NCI-H2171 treated with DMSO at 0.1 percent for 48 hours (cell line): ENCODE measurements at places on chromosomes 2 and 18.
A peak's percentile ranks its signal among the peaks of the same experiment; 100 is the strongest.

DNA sequence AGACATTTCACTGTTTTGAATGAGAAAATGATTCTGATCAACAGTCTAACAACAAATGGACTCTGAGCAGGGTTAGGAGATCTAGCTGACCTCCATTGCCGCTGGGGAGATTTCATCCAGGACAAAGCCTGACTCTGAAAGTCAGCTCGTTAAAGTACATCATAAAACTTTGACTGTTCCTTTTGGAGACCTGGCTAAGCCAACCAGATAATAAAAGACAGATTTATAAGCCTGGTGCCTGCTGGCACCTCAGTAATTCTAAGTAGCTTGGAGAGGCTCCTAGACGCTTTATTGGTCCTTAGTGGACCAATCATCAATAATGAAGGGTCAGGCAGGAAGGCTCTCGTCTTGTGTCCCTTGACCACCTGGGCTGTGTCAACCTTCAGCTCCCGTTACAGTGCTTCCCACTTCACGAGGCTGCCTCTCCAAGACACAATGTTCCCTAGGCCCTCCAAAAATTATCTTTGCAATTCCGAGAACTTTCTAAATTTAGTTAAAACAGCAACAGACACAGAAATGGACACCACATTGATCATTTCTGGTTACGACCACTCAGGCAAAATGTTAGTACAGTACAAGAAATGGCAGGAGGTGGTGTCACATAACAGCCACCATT lies 47.9 kb upstream of the PMAIP1 start:
- DNase-seq = no peak

DNA sequence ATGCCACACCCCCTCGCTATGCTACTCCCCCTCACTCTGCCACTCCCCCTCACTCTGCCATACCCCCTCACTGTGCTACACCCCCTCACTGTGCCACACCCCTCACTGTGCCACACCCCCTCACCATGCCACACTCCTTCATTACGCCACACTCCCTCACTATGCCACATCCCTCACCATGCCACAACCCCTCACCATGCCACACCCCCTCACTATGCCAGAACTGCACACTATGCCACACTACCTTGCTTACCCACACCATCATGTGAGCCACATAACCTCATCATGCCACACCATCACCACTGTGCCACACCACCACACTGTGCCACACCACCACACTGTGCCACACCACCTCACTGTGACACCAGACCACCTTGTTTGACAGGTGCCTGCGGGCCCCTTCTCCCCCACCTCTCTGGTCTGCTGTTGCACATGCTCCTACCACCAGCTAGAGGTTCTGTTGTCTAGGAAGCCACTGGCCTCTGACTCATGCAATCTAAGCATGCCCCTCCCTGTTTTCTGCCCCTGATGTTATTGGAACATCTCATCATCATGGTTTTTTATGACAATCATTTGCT lies 22.0 kb downstream of the MARCHF4 start:
- DNase-seq = no peak

- DNase-seq = peak; percentile 65
Measured at GRCh38 chr2:158973116-158973956, 4.9 kb downstream of the TANC1 start.

DNA sequence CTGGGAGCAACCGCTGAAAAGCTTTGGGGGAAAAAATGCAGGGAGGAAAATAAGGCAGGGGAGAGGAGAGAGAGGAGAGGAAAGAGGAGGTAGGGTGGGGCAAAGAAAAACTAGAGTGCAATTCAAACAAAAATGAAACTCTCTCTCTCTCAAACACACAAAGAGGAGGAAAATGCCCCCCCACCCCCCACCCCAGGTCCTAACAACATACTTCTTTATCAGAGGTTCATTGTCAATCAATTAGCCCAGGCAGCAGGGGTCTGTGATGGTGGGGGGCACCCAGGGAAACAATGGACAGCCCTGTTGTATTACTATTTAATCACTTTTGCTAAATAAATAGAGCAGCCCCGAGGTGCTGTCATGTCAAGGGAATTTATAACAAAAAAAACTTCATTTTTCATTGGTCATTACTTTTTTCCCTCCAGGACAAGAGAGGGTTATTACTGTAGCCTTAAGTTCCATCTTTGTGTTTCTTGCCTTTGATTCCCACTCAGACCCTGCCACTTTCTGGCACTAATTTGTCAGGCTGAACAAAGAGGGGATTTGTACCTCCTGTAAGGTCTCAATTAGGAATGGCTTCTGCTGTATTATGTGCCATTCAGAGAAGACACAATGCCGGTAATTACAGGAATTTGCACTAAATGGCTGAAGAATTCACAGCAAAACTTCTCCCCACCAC lies 55.0 kb downstream of the PLEKHM3 start:
- DNase-seq = no peak

- no peak for DNase-seq
Measured at GRCh38 chr2:28359222-28360057, 33.2 kb upstream of the FOSL2 start.

- no peak for DNase-seq
Measured at GRCh38 chr2:173547499-173547898, 192.8 kb downstream of the CDCA7 start.

GRCh38 chr2:173436088-173436487 lies 81.4 kb downstream of the CDCA7 start:
- DNase-seq = no peak

- no peak for DNase-seq
Measured at GRCh38 chr2:227414846-227415245, 27.1 kb upstream of the SCYGR1 start.

- DNase-seq = no peak
Measured at GRCh38 chr2:165497659-165498317, 28.3 kb downstream of the CSRNP3 start.

DNA sequence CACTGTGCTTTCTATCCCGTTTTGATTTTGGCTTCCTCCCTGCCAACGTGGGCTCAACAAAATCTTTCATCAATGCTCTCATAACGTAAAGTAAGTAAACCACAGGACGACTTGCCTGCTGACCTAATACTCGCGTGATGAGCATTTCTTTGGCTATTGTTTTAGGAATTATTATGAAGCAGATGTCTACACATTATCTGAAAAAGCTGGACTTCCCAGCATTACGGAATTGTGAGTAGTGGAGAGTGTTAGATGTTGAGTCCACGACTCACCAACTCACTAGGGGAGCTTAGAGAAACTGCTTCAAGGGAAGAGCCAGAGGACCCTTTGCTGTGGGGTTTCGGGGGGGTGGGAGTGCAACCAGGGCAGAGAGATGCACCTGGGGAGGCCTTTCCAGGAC lies 21.9 kb downstream of the HJURP start:
- DNase-seq = no peak

DNA sequence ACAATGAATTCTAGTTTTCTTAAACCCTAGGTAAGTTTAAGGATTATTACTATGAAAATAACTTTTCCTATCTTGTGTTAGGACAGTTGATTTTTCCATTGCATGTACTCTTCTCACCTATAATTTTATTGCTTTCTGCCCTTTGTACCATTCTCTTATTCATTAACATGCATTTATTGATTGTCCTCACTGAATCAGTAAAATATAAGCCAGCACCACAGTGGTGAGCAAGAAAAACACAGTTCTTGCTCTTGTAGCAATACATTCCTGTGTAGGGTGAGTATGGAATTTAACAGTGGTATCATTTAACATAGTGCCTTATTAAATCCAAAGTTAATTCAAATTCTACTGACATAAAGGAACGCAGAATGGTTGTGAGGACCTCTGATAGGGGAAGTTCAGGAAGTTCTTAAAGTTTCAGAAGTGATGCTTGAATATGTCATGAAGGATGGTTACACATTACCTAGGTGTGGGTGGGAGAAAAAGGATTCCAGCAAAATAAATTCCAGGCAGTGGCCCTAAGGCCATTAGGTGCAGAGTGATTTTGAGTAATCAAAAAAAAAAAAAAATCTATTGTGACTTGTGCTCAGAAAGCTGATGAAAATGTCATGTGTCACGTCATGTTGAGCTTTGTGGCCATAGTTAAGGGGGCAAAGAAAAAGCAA lies 104.7 kb upstream of the DSEL start:
- no peak for DNase-seq

GRCh38 chr18:79400091-79400590 lies 4.4 kb downstream of the NFATC1 start:
- DNase-seq = no peak

- DNase-seq = peak; percentile 71
Measured at GRCh38 chr18:63307551-63308200, 11.9 kb downstream of the BCL2 start.

- no peak for DNase-seq
Measured at GRCh38 chr2:108923019-108923700, 65.9 kb downstream of the EDAR start.

DNA sequence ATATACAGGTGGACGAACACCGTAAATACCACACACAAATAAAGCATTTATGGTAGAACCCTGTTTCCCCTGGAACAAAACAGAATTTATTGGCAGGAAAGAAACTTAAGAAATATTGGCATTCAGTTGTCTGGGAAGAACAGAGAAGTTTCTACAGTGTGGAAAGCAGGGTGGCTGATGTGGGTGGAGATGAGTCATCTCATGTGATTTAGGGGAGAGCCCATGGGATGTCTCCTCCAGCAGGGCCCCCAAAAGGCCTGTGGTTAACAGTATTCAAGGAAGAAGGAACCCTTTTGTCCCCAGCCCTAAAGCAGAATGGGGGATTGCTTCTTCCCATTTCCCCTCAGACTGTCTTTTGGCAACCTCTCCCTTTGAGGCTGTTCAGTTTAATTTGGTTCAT lies 24.2 kb downstream of the SIX3 start:
- DNase-seq = no peak

- no peak for DNase-seq
Measured at GRCh38 chr2:110131166-110131565, 15.5 kb upstream of the MALL start.

DNA sequence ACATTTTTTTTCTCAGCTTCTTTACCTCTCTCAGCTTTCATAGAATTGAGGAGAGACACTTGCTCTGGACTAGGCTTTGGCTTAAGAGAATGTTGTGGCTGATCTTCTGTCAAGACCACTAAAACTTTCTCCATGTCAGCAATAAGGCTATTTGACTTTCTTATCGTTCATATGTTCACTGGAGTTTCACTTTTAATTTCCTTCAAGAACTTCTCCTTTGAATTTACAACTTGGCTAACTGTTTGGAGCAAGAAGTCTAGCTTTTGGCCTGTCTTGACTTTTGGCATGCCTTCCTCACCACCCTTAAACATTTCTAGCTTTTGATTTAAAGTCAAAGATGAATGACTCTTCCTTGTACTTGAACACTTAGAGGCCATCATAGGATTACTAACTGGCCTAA lies 104.4 kb upstream of the SLC39A10 start:
- DNase-seq = no peak

GRCh38 chr2:164522561-164522981 lies 98.7 kb downstream of the GRB14 start:
- no peak for DNase-seq

GRCh38 chr18:23837591-23837990 lies 148.3 kb downstream of the LAMA3 start:
- DNase-seq = no peak

- peak; percentile 98 for DNase-seq
Measured at GRCh38 chr2:23585273-23586170, 200.5 kb downstream of the KLHL29 start.
